ENCODE measurements at places on chromosomes 16 and 17.

DNA sequence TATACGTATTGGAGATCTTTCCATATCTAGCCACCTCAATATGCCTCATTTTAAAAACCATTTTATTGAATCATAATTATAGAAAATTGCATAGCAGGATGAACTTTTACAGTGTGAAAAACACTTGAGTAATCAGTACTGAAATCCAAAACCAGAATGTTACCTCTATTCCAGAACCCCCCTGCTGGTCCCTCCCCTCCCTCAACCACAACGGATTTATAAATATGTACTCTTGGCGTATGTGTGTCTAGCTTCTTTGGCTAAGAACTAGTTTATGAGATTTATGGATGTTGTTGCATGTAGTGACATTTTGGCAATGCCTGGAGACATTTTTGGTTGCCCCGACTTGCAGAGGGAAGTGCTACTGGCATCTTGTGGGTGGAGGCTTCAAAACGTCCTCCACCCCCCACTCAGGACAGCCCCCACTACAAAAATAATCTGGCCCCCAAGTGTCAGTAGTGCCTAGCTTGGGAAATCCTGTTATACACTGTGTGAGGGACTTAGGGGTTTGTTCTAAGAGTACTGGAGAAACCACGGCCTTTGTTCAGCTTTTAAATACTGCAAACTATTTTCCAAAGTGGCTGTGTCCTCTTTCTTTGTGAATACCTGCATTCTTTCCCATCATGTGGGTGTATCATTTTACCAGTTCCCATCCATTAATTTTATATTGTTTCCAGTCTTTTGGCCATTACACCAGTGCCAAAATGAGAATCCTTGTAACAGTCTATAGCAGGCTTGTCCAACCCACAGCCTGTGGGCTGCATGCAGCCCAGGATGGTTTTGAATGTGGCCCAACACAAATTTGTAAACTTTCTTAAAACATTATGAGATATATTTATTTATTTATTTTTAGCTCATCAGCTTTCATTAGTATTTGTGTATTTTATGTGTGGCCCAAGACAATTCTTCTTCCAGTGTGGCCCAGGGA lies 23.7 kb downstream of the ITPRIPL2 start:
- no peak for DNase-seq

GRCh38 chr17:2303204-2304188 lies at the start of the genes SMG6 and SRR:
Gene SMG6 (minus strand): TSS chr17:2303785. CDS start chr17:2303720, 65 bp downstream.
Gene SRR (plus strand): TSS chr17:2303950. CDS start chr17:2315561, 11,611 bp downstream.
- peak; percentile 92 for DNase-seq

DNA sequence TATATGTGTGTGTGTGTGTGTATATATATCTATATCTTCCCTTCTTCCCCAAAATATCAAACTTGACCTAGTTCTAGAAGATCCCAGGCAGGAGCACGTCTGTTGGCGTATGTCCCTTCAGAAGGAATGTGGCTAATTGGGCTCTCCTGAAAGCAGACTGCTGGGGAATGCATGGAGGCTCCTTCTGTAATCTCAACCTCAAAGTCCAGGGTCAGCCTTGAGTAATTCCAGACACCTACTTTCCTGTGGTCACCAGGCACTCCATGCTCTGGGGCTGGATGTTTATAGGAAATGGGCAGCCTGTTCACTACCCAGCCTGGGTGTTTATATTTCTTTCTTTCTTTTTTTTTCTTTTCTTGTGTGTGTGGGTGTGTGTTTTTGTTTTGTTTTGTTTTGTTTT lies 13.4 kb downstream of the BCO1 start:
- DNase-seq: no peak

GRCh38 chr16:27237219-27238015 lies 31.2 kb downstream of the NSMCE1 start:
- DNase-seq: no peak

DNA sequence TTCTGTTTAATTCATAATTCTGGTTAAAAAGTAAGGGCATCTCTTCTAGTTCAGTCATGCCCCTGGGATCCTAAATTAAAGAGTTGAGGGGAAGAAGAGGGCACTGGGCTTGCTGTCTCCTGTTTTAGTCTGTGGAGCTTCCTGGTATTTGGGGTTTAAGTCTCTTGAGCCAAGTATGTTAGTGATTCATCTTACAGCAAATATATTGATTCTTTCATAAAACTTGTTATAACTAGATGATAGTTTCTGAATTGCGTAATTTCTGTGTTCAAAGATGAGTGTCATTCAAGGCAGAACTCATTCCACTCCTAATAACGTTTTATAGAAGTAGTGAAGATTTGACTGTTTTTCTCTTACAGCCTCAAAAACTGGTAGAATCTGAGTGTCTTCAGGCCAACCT lies 1.7 kb downstream of the TXNDC17 start:
- DNase-seq: no peak

- no peak for DNase-seq
These were observed 9.2 kb downstream of the IKZF3 start for GRCh38 chr17:39854909-39855308.

- no peak for DNase-seq
These were observed 16.7 kb downstream of the CA5A start for GRCh38 chr16:87919681-87919994.

- no peak for DNase-seq
These were observed 33.2 kb upstream of the MEAK7 start for GRCh38 chr16:84537491-84538151.

Data from neuronal stem cell (in vitro differentiated cells).